ENCODE measurements at places on chromosomes 1 and 21. TPM values are rescaled to one million over a fixed set of nuclear protein-coding genes. Genes with fewer than 3 reads are reported as not detected.

DNA sequence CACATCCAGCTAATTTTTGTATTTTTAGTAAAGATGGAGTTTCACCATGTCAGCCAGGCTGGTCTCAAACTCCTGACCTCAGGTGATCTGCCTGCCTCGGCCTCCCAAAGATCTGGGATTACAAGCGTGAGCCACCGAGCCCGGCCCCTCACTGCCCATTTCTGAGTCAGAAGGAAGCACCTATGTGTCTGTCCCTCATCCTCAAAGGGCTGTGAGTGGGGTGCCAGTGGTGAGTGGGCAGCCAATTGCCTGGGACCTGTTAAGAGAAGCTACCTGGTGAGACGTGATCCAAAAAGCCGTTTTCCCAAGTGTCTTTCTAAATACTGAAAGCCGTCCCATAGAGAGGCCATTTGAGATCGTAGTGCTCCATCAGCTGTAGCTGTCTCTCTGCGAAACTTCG is 27.1 kb upstream of the PDXK start:
- no peak overlapping the region for H3K27ac ChIP-seq
- DNase-seq: no peak
- no peak overlapping the region for H3K4me3 ChIP-seq
- no peaks in the 10 kb centered on the region for H3K27me3 ChIP-seq

CYP4A22 gene
- total RNA-seq: not detected

GRCh38 chr1:1129381-1129821 is 13.5 kb upstream of the C1orf159 start:
- H3K4me3 ChIP-seq: no peak overlapping the region
- no peak overlapping the region for H3K27ac ChIP-seq

TBX19 gene
- 0.47 TPM for total RNA-seq

ST6GALNAC5 gene
- not detected for total RNA-seq
